SK-N-SH (cell line): ENCODE measurements at places on chromosomes 12 and 14.
A peak's percentile ranks its signal among the peaks of the same experiment; 100 is the strongest.

DNA sequence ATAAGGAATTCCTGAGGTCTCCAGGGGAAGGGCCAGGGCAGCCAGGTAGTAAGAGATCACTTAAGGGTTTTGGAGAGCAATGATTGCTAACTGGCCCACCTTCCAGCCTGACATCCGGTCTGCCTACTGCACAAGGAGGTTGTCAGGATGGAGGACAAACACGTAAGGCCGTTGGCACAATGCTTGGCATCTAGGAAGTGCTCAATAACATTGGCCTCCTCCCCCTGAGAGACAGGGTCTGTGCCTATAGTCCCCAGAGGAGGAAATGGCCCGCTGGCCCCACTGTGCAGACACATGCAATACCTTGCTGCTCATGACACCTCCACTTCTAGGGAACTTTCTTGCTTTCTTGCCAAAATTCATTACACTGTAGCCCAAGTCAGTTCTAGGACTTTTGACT lies 73.2 kb downstream of the NTF3 start:
- no peak for DNase-seq

- DNase-seq, result no peak
Observed at GRCh38 chr12:12804011-12804410, 9.1 kb upstream of the DDX47 start.

DNA sequence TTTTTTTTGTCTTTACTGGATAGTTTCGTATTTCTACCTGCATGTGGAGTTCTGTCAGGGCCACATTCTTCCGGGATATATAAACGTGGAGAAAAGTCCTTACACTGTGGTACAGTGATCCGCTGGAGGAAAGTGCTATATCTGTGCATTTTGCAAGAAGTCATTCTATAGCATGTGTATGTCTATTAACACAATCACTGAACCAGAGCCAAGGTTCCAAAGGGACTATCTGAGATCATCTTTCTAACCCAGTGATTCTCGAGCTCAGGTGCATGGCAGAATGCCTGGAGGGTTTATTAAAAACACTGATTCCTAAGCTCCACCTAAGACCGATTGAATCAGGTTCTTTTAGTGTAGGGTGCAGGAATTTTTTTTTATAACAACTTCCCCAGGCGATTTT lies 354.0 kb downstream of the NRXN3 start:
- no peak for DNase-seq

DNA sequence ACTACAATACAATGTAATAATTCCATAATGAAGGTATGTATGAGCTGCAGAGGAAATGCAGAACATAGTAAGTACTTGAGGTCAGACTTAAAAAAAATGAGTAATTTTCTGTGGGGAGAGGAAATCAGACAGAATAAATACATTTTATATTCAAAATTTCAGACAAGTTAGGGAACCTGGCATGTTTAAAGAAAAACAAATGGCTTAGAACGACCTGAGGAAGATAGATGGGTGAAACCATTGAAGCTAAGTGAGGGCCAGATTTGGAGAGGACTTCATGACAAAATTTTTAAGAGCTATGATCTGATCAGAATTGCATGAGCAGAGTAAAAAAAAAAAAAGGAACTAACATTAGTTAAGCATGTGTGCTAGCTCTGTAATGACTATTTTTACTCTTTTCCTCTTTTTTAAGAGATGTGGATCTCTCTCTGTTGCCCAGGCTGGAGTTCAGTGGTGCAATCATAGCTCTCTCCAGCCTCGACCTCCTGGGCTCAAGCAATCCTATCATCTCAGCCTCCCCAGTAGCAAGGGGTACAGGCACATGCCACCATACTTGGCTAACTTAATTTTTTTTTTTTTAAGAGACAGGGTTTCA lies 157.6 kb upstream of the PDE3A start:
- DNase-seq, result no peak

GRCh38 chr14:72986214-72986613 lies 40.7 kb downstream of the ZFYVE1 start:
- DNase-seq, result no peak

GRCh38 chr12:27468241-27468640 lies 21.7 kb downstream of the SMCO2 start:
- DNase-seq, result no peak

DNA sequence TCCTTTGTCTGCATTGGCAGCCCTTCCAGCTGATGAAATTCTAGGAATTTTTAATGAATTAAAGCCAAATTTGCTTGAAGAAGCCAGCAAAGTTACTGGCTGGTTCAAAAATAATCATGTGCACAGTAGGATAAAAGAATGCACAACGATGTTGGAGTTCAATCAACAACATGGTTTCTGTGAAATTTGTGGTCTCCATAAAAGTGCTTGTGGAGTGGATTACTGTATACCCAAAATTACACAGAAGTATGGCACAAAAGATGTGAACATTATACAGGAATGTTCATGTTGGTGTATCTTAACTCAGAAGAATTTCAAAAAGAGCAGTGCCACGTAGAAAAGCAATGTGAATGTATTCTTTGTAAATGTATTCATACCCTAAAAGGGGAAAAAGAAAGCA lies 105.0 kb upstream of the METAP2 start:
- DNase-seq, result no peak

DNA sequence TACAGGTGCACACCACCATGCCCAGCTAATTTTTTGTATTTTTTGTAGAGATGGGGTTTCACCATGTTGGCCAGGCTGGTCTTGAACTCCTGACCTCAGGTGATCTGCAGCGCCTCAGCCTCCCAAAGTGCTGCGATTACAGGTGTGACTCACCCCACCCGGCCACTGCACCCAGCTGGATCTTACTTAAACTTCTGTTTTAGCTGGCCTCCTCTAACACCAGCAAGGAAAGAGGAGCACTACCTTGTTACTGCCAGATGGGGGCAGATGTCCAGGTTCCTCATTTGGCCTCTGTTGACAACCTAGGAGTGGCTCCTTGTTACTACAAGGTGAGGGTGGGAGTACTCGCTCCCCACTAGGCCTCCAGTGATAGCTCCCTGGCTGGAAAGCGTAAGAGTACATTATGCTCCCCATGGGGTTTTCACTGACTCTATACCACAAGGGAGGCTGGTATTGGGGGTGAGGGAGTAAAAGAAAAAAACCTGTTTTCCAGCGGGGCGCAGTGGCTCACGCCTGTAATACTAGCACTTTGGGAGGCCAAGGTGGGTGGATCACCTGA lies 13.2 kb upstream of the ARF6 start:
- DNase-seq, result peak; percentile 65

GRCh38 chr14:67934087-67934486 lies 114.5 kb downstream of the RAD51B start:
- peak; percentile 53 for DNase-seq

- DNase-seq, result no peak
Observed at GRCh38 chr12:2687058-2687457, 107.7 kb upstream of the FKBP4 start.
